ENCODE measurements at places on chromosomes 2 and 18.

GRCh38 chr2:185219981-185220380 is 518.6 kb upstream of the FSIP2 start:
- no peak for DNase-seq

DNA sequence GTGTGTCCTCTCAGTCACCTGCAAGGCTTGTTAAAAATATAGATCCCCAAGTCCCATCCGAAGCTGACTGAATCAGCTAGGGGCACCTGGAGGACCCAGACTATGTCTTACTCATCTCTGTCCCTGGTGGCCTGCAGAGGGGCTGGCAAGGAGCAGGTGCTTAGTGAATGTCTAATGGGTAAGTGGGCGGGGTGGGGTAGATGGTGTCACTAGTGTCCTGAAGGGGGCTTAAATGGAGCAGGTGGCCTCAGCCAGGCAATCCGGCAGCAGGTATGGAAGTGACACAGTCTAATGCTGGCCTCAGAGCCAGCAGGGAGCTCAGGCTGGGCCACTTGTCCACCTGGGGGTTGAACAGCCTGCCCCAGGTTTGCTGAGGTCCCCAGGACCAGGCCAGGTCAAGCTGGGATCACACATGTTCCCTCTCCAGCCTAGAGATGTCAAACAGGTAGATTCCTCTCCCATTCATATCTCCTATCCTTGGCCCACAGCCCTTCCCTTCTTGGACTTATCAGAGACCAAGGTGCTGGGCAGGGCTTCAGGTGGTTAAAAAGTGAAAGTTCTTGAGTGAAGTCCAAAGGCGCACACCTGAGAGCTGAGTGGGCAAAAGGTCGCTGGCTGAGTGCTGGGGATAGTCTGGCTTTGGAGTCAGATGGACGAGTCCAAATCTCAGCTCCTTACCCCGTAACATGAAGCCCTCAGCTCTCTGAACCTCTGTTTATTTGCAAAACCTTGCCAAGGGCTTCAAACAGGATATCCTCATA is 1.7 kb downstream of the STEAP3 start:
- DNase-seq: no peak

- DNase-seq: no peak
These were observed 84.2 kb downstream of the GAREM1 start for GRCh38 chr18:32386471-32386870.

- DNase-seq: no peak
These were observed 11.5 kb downstream of the ROCK1 start for GRCh38 chr18:21100146-21100545.

GRCh38 chr18:55038162-55038561 is 78.9 kb upstream of the CCDC68 start:
- DNase-seq: no peak
